ENCODE measurements at places on chromosomes 7 and 10.

DNA sequence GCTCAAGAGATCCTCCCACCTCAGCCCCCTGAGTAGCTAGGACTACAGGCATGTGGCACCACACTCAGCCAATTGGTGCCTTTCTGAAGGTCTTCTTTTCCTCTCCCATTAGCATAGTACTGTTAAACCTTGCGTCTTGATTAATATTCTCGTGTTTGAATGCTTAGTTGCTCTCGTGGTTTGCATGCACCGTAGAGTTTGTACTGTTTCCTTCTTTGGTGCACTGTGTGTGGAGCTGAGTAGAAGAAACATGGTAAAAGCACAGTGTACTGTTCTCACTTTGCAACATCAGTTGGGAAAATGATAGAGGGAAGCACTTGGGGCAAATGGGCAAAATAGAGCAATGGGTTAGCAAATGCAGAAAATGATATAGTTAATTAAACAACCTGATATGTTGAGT lies 27.6 kb upstream of the RPA3 start:
- no peak for DNase-seq

DNA sequence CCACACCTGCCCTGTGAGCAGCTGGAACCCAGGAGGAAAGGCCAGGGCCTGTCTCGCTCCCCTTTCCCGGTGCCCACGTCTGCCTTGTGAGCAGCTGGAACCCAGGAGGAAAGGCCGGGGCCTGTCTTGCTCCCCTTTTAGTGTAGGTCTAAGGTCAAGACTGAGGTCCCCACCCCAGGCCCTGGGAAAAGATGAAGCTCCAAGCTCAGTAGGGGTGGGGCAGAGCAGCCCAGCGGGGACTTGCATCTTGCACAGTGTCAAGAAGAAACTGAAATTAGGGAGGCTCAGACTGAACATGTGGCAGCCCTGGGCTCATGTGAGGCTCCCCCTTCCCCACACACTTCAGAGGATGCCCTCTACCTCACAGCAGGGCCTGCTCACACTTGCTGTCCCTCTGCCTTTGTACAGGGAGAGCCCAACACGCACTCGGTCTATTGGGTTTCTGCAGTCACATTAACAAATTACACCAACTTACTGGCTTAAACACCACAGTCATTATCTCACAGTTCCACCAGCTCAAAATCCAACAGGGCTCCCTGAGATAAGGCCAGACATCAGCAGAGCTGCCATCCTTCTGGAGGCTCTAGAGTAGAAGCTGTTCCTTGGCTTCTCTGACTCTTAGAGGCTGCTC lies 12.4 kb downstream of the POLL start:
- no peak for DNase-seq

DNA sequence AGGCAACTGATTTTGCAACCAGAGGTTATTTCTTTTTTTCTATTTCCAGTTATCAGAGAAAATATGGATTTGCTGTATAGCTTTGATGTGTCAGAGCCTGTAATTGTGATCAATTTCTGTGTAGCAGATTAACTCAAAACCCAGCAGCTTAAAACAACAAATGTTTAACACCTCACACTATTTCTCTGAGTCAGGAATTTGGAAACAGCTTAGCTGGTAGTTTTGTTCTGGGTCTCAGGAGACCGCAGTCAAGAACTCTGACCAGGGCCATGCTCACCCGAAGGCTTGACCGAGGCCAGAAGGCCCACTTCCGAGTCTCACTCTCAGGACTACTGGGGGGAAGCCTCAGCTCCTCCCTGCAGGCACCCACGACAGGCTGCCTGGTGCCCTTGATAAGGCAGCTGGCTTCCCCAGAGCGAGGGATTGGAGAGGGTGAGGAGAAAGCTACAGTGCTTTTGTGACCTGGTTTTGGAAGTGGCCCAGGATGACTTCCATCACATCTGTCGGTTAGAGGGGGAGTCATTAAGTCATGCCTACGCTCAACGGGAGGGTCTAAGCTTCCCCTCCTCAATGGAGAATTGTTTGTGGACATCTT lies 105.7 kb upstream of the SHH start:
- DNase-seq, result no peak

DNA sequence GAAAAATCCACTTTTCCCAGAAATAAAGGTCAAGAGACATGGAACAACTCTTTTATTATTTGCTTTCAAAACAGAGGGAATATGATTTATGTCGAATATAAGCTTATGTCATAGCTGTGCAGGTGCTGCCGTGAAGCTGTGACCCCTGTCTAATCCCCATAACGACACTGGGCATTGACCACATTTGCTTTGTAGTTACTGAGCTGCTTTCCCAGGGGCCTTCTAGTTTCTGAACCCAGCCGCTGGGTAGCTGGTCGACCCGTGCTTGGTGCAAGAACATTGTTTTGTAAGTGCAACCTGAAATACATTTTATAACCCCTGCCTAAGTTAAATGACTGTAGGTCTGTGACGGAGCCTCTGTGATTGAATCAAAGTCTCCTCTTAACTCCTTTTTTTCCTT lies 144.9 kb upstream of the HDAC9 start:
- DNase-seq, result no peak

GRCh38 chr7:124429923-124430322 lies 335.7 kb downstream of the GPR37 start:
- no peak for DNase-seq

DNA sequence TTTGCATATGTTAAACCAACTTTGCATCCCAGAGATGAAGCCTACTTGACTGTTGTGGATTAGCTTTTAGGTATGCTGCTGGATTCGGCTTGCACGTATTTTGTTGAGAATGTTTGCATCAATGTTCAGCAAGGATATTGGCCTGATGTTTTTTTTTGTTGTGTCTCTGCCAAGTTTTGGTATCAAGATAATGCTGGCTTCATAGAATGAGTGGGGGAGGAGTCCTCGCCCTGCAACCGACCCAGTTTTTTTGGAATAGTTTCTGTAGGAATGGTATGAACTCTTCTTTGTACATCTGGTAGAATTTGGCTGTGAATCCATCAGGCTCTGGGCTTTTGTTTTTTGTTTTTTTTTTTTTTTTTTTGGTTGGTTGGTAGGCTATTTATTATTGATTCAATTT lies 147.9 kb downstream of the AHR start:
- DNase-seq, result no peak

DNA sequence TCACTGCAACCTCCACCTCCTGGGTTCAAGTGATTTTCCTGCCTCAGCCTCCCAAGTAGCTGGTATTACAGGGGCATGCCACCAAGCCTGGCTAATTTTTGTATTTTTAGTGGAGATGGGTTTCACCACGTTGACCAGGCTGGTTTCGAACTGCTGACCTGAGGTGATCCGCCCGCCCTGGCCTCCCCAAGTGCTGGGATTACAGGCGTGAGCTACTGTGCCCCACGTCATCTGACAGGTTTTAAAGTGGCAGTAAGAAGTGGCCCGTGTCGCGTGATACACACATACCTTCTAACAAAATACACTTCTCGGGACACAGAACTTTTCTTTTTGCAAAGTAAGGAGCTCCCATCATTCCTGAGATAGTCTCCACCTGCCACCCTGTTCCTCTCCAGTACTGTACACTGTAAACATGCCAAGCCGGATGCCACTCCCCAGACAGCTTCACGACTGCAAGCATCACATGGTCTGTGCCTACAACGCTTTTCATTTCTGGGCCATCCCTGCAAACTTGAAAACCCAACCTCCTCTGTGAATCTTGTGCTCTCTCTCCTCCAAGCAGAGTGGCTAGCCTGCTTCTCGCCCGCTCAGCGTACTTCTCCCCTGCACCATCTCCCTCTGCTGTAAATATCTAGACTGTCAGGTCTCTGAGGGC lies 256.3 kb upstream of the KLF14 start:
- DNase-seq, result no peak

GRCh38 chr7:40918701-40919271 lies 784.0 kb downstream of the SUGCT start:
- DNase-seq, result no peak
